Dorsolateral prefrontal cortex (tissue), 122 donors: ENCODE measurements at places on chromosomes 12 and 14.

DNA sequence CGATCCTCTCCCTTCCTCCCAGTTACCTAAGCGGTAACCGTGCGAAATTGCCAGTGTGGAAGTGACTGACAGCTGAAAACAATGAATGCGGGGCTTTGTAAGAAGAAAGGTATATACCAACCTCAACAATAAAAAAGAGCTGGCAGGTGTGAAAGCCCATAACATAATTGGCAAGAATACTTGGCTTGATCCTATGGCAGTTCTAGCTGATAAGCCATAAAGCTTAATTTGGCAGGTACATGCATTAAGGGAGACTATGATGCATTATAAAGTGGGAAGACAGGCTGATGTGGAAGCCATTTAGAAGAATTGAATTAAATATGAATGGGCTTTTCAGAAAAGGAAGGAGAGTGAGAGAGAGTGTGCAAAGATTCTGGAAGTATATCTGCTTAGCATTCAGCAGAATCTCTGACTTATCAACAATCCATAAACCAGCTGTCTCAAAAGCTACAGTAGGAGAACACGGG lies 71.3 kb downstream of the CRACR2A start:
- no peak for DNase-seq

DNA sequence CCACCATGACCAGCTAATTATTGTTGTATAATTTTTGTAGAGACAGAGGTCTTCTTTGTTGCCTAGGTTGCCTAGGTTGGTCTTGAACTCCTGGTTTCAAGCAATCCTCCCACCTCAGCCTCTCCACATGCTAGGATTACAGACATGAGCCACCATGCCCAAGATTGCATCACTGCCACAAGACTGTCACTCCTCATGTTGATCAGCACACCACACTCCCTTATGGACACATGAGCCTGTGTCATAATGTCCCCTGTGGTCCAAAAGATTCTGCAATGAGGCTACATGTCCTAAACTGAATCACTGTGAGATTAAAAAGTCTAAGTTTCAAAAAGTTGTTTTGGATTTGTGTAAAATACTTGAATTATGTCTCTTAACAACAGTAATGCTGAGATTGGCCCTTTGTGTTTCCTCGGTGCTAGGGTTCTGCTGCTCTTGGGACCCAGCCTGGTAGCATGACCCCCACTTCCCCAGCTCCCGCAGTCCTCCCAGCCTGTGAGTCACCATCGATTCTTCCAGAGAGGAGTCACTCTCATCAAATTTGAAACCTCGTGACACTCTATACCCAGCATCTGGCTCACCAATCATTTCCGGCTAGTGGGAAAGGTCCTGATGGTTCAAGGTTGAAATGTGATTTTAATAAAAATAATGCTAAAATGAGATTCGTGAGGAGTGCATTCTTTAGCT lies 890.9 kb downstream of the VRK1 start:
- DNase-seq = no peak

- no peak for DNase-seq
Measured at GRCh38 chr12:4041187-4041885, 168.1 kb upstream of the PARP11 start.

- DNase-seq = no peak
Measured at GRCh38 chr12:3044141-3044630, 33.0 kb upstream of the TSPAN9 start.

- DNase-seq = no peak
Measured at GRCh38 chr14:84036840-84037239, 1493.1 kb upstream of the FLRT2 start.

GRCh38 chr12:57237596-57237931 lies 8.1 kb downstream of the SHMT2 start:
- DNase-seq = no peak

- DNase-seq = no peak
Measured at GRCh38 chr14:101132588-101132987, 229.1 kb upstream of the RTL1 start.
